ENCODE measurements at places on chromosomes 5 and 9.

GRCh38 chr9:74379718-74380117 is 117.4 kb upstream of the RORB start:
- DNase-seq = no peak

DNA sequence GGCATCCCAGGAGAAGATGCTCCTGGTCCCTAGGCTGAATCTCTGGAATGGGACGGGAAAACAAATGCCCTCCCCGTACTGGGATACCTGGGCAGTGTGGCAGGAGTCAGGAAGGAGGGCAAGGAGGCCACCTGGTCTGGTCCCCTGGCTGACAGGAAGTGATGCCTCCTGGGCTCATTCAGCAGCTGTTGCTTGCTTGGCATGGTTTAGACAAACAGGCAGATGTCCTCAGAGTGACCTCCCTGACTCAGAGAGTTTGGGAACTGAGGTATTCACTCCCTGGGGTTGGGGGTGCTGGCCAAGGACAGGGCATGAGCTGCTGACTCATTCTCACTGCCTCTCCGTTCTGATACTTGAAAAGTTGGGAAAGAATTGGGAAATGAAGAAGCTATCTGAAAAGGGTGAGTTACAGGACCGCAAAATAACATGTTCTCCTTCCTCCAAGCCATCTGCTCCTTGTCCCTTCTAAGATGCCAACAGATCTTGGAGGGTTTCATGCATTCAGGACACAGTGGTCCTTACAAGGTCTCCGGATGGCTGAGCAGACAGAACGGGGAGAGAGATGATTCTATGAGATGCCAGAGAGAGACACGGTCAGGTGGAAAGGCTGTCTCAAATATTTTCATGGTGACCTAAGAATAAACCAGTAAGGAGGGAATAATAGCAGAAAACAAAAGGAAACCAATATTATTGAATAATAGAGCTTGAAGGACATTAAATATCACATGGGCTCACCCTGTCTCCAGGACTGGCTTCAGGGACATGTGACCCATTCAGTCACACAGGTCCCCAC is 534.5 kb downstream of the BNC2 start:
- DNase-seq = peak; percentile 98

- peak; percentile 75 for DNase-seq
These were observed 291.9 kb upstream of the IRX1 start for GRCh38 chr5:3303777-3304176.

- DNase-seq = no peak
These were observed 77.3 kb upstream of the ITGA1 start for GRCh38 chr5:52710310-52710971.

DNA sequence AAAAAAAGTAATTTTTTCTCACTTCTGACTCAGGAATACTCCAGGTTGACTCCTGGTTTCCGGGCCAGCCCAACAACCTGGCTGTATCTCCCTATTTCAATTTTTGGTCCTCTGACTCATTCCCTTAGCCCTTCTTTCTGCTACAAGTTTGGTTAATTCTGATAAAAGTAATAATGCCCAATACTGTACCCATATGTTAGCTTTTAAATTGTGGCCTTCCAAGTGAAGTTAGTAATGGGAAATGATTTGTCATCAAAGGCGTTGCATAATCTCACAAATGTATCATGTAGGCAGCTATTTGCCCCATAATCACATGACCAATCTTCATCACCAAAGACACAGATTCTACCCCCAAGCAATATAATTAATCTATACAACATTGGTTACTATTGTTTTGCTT is 31.1 kb upstream of the BNC2 start:
- peak; percentile 15 for DNase-seq

DNA sequence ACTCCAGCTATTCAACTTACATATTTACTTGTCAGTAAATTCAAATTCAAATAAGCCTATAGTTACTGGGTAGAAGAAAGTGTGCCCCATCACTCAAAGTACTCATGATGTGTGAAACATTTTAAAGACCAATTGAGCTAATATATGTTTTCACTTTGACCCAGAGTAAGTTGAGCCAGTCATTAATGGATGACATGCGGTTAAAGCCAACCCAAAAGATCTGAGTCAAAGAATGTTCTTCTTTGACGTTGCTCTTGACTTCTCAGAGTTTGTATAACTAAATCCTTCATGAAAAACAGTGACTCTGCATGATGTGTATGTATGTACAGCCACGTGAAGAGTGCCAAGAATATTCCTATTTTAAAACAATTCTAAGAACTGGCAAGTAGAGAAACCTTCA is 237.4 kb downstream of the NR2F1-AS1 start:
- DNase-seq = peak; percentile 26

GRCh38 chr5:83029912-83030311 is 47.3 kb downstream of the TMEM167A start:
- DNase-seq = peak; percentile 54

DNA sequence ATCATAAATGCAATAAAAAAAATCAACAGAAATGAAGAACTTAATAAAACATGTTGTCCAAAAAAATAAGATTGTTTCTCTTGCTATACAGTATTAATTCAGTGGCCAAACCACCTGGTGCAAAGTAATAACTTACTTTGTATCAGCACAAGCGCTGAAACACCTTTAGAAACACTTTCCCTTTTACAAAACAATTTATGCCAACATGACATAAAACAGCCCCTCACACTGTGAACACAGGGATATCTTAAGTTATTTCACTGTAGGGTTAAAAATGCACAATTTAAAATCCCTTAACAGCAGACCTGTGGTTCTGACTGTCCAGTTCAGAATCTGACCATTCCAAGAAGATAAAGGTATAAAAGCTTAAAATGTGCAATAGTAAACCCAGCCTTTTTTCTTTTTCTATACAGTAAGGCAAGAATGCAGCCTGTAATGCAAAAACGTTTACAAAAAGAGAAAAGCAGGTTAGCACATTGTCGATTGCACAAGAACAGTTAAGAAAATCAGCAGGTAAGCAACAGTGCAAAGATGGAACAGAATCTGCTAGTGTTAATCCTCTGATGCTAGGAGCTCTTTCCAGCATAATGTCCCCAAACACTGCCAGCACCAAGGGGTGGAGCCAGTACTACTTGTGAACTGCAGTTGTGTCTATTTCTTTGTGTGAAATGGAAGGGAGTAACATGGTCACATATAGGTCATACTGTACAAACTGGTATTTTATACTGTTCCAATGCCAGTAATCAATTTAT is 21.6 kb downstream of the RAB14 start:
- no peak for DNase-seq

GRCh38 chr9:101460965-101461364 is 25.4 kb upstream of the ALDOB start:
- no peak for DNase-seq

DNA sequence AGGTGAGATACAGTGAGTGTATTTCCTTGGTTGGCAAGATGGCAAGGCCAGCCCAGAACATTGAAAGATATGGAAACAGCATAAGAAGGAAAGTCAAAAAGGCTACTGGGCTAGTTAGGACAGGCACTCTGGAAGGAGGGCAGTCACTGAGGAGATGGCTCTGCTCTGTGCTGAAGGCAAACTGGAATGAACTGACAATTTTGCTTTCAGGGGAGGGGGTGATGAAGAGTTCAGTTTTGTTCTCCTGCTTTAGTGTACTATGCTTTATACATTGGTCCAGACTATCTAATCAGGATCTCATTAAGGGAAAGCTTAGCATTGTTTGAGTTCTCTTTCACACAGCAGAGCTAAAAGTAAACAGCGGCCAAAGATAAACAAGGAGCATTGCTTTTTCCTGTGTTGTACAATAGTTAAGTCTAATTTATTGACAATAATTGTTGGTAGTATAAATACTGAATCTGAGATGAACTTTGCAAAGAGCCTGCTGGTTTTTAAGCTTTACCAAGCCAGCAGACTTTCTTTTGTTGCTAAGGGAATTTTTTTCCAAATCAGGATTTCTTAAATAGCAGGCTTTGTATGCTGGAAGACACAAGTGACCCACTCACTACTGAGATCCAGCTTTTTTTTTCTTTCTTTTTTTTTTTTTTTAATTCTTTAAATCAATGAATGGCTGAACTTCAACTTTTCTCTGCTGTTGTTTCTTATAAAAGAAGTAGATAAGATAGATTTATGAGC is 355.5 kb downstream of the ARRDC3 start:
- DNase-seq = no peak

GRCh38 chr9:14693251-14693861 is at the start of gene ZDHHC21:
Gene ZDHHC21 (minus strand): TSS chr9:14693432. CDS start chr9:14674340, 19,092 bp downstream.
- peak; percentile 56 for DNase-seq

GRCh38 chr9:123073991-123074422 is 40.5 kb downstream of the GPR21 start:
- peak; percentile 97 for DNase-seq

- peak; percentile 76 for DNase-seq
These were observed 156.2 kb upstream of the S1PR3 start for GRCh38 chr9:88835038-88835466.

GRCh38 chr5:100676817-100677631 is 141.8 kb downstream of the FAM174A start:
- DNase-seq = peak; percentile 86

GRCh38 chr9:105912863-105913516 is 218.6 kb downstream of the TMEM38B start:
- peak; percentile 13 for DNase-seq

- DNase-seq = no peak
These were observed 342.4 kb downstream of the KIAA0825 start for GRCh38 chr5:94276048-94276447.

- DNase-seq = peak; percentile 58
These were observed 58.0 kb downstream of the RNF38 start for GRCh38 chr9:36341936-36342577.

DNA sequence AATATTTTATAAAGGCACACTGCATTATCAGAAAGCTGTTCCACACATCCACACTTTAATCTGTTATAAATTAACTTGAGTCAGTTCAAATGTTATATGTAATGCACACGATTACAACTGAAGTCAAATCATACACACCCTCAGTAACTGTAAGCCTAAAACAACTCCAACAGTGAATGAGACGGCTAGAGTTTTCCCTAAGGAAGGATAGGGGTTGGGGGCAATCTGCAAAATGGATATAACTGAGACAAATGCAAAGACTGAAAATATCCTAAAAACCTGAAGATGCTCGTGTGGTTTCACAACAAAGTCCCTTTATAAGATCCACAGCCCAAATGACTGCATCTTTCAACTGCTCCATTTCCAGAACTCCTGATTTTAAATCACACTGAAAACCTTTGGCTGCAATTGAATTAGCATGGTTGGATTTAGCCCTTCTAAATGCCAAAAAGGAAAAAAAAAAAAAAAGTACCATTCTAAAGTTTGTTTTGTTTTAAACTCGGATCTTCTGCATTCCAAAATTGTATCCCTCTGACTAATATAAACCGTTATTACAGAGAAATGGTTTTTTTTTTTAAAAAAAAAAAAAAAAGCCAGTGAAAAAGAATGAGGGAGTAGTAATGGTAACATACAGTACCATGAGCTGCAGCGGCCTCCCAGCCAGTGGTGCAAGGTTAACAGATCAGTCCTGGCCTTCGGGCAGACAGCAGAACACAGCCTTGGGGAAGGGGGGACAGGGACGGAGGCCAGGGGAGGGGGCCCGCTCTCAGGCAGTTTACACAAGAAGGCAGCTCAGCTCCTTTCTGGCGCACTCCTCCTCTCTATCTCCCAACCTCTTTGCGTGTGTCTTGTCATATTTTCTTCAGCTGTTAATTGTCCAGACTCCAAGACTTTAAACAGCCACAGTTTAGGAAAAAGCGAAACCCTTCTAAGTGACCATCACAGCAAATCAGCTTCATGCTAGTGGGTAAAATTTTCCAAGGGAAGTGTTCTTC is 166.1 kb downstream of the BNC2 start:
- peak; percentile 76 for DNase-seq

GRCh38 chr9:72025906-72026305 is 34.5 kb downstream of the C9orf57 start:
- DNase-seq = peak; percentile 27

- no peak for DNase-seq
These were observed 66.6 kb downstream of the PCSK5 start for GRCh38 chr9:75957116-75957515.

GRCh38 chr9:37369671-37370070 is 52.8 kb upstream of the GRHPR start:
- no peak for DNase-seq

GRCh38 chr5:137304226-137304874 is 194.8 kb downstream of the SPOCK1 start:
- no peak for DNase-seq

- DNase-seq = no peak
These were observed 62.0 kb upstream of the UNC5A start for GRCh38 chr5:176748073-176748966.

GRCh38 chr5:149447373-149448367 is 68.6 kb upstream of the IL17B start:
- DNase-seq = no peak

- DNase-seq = no peak
These were observed 432.5 kb downstream of the GADD45G start for GRCh38 chr9:90037146-90037797.

DNA sequence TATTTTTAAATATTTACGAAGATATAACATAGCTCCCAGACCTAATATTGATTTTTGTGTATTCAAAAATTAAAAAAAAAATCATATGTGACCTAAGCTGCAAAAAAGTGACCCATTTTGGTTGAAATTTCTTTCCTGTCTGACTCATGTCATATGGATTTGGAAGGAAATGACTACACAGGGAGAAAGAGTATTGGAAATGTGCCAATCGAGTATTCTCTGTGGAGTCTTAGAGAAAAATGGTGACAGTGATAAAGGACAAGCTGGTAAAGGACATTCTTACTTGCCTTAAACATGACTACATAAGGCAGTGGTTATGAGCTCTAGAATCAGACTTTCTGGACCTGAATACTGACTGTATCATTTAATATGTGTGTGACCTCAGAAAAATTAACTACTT is 262.9 kb upstream of the PTPRD start:
- DNase-seq = peak; percentile 74

GRCh38 chr9:130949188-130950038 is 10.4 kb upstream of the FIBCD1 start:
- DNase-seq = no peak
